ENCODE measurements at places on chromosomes 1 and 21. TPM values are rescaled to one million over a fixed set of nuclear protein-coding genes. Genes with fewer than 3 reads are reported as not detected.
A peak's percentile ranks its signal among the peaks of the same experiment; 100 is the strongest.

GRCh38 chr21:42971897-42972275 is 2.5 kb upstream of the PKNOX1 start:
- DNase-seq, result no peak

DNA sequence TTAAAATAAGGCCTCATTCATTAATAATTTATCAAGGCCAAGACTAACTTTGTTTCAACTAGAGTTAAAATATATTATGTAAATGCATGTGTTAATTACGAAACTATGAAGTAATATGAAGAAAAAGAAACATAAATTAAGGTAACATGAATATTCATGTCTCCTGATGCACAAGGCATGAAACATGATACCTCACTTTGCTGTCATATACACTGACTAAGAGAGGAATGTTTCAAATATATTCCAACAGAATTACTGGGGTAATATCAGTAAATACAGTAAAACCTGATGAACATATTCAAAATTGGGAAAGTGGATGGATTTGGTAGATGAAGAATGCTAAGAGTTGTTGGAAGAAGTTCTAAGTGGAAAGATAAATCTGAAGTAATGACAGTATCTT is 274.6 kb downstream of the LRRC7 start:
- no peak for DNase-seq

The ZNF683 gene
- not detected for total RNA-seq

The DEPDC1 gene
- 21.6 TPM for total RNA-seq

DNA sequence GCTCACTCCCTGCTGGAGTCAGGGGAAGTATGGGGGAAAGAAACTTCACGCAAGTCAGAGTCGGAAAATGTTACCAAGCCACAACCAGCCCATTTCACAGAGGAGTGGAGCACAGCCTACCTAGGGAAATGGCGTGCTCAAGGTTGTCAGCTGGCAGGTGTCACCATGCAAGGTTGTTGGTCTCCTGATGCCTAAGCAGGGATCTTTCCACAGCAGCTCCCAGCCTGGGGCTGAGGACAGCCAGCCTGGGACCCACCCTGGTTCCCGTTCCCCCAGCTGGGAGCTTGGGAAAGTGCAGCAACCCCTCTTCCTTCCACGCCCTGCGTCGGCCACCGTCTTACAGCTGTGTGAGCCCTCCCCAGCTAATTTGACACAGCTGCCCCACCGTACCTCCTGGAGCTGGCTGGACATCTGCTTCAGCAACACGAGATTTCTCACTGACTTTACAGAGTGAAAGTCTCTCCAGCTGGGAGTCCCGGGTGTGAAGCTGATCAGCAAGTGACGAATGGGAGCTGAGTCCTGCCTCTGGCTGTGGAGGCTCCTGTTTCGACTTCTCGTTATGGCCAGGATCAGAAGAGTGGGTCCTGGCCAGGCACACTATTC is 224.6 kb upstream of the RAB4A start:
- no peak for DNase-seq

DNA sequence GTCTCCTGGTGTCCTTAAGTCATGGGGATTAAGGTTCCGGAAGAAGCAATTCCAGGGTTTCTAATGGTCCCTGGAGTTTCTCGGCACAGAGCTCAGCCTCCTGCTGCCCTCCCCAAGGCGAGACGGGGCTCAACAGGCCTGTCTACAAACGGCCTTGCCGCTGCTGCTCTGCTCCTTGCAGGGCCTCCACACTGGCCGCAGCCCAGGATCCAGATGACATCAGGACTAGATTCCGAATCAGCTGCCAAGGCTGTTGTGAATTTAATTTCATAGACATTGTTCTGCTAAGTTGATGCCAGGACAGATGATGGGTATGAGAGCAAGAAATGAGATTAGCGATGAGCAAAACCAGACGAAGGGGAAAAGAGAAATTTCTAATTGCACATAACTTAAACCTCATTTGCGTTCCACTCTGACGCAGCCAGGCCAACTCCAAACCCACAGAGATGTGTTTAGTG is 103.6 kb upstream of the BACE2 start:
- no peak for DNase-seq

DNA sequence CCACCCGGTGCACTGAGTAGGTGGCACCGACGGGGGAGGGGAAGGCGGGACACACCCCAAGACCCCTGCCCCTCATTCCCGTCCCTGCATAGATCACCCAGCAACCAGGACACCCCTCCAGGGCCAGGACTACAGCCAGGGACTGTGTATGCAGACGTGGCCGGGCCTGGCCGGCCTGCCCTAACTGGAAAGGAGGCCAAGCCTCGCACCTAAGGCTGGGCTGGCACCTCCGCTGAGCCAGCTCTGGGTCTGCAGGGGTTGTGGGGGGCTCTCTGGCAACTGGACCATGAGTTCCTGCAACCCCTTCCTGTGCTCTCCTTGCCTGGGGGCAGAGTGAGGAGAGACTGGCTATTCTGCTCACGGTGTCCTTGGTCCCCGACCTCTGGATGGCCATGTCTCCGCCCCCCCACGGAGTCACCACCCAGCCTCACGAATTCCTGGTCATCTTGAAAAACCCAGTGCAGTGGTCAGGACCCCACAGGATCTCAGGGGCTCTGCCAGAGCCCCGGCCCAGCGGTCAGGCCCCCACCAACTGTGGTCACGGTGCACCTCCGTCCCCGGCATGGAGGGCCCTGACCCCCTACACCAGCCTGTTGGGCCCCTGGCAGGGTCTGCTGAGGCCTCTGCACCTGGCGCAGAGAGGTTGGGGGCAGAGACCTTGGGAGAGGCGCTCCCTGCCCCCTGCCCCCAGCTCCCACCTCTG is 1.1 kb upstream of the FNDC10 start:
- no peak for DNase-seq

- DNase-seq, result peak; percentile 6
These were observed 298.3 kb downstream of the RWDD3 start for GRCh38 chr1:95532335-95532734.

Data from PC-3 (cell line).